NCI-H1417 treated with DMSO at 0.1 percent for 48 hours (cell line): ENCODE measurements at places on chromosomes 5 and 9.

GRCh38 chr9:134059188-134059641 is 8.6 kb downstream of the BRD3 start:
- no peak for DNase-seq

DNA sequence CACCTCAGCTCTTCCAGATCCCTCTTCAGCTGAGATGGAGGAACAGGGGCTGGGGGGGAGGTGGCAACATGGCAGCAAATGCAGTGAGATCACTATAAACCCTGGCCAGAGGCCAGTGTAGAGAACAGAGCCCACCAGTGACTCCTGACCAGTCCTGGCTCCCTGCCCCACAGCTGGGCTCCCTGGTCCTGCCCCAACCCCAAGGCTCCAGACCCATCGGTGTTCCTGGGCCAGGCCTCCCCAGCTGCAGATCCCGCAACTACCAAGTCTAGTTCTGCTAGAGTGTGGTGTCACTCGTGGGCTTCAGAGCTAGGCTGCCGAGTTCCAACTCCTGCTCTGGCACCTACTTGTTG is 16.8 kb downstream of the AKNA start:
- no peak for DNase-seq

- no peak for DNase-seq
These were observed 67.5 kb downstream of the CWC27 start for GRCh38 chr5:64836190-64836755.

- DNase-seq, result no peak
These were observed 166.2 kb upstream of the MSX2 start for GRCh38 chr5:174558190-174558589.

DNA sequence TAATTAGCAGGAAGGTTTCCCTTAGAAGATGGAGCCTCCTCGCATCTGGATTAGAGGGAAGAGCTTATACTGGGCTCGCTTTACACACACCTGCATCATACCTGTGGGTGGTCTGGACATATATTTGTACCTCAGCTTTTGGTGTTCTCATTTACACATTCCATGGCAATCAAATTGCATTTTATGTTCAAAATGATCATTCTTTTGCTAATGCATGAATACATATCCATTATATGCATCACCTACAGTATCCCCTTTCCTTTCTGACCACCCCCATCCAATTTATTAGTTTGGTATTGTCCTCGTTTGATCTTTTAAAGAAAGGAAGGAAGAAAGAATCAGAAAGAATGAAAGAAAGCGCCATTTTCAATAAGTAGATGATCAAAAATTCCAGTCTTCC is 251.5 kb downstream of the SLF1 start:
- no peak for DNase-seq

GRCh38 chr9:92747459-92748232 is 17.0 kb downstream of the BICD2 start:
- DNase-seq, result no peak

DNA sequence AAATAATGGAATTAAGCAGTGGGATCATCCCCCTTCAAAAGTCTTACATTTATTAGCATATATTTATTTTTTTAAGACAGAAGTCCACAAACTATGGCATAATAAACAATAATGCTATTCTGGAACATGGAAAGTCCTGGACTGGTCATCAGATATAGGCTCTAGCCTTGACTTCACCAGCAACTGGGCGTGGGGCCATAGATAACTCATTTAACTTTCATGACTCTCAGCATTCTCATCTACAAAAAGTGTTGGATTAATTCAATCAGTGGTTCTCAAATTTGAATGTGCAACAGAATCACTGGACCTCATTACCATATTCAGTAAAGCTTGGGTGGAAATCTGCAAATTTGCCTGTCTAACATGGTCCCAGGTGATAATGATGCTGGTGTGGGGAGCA is 253.8 kb downstream of the FBXL7 start:
- DNase-seq, result no peak

DNA sequence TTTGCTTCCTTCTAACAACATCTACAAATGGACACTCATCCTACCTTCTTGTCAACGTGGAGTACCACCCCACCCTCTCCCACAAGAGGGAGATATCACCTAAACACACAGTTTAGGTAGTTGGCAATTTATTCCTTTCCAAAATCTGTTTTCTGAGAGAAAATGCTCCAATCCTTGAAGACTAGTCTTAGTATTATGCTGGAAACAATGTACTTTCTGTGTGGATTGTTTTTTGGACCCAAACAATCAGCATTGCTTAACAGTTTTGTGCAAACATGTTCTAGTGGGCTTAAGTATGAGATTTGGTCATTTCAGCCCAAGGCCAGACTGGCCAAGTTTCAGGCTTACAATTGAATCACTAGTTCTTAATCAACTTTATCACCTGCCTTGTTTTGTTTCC is 359.1 kb downstream of the ARHGEF28 start:
- no peak for DNase-seq

- no peak for DNase-seq
These were observed 43.7 kb upstream of the GABRA1 start for GRCh38 chr5:161804263-161804662.

DNA sequence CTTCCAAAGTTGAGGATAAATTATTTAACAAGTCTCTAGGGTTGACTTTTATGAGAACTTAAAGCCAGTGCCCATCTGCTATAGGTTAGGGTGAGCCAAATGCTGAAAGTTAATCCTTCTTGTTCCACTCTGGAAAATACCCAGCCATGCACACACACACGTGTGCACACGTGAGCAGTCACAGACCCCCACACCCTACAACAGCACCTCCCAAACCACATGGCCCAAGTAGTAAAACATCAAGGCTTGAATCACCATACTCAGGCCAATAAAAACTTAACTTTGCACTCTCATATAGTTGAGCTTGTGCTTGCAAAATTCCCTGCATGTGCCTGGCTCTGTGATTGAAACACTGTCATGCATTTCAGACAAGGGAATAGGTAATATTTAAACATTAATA is 467.6 kb downstream of the ARHGEF28 start:
- DNase-seq, result no peak

GRCh38 chr5:58279259-58279658 is 180.6 kb downstream of the PLK2 start:
- DNase-seq, result no peak

GRCh38 chr9:93189369-93190132 is 5.6 kb downstream of the WNK2 start:
- DNase-seq, result no peak

GRCh38 chr5:1520791-1521453 is 2.8 kb downstream of the LPCAT1 start:
- DNase-seq, result no peak

GRCh38 chr9:72534931-72535330 is 13.5 kb downstream of the TMC1 start:
- DNase-seq, result no peak

DNA sequence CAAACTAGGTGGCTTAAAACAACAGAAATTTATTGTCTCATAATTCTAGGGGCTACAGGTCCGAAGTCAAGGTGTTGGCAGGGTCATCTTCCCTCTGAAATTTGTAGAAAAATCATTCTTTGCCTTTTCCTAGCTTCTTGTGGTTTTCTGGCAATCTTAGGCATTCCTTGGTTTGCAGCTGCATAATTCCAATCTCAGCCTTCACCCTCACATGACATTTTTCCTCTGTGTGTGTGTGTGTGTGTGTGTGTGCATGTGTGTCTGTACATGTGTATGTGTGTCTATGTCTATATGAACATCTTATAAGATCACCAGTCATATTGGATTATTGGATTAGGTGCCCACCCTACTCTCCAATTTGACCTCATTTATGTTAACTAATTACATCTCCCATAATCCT is 330.6 kb downstream of the CHSY3 start:
- DNase-seq, result no peak
